ENCODE measurements at places on chromosomes 2 and 18. TPM values are rescaled to one million over a fixed set of nuclear protein-coding genes. Genes with fewer than 3 reads are reported as not detected.

Gene DSG3
- 223 TPM for total RNA-seq

Gene CFAP221
- total RNA-seq = 0.48 TPM

Gene FRZB
- 10.7 TPM for total RNA-seq

- DNase-seq = no peak
These were observed 10.1 kb downstream of the RMP24 start for GRCh38 chr18:35982409-35983114.

DNA sequence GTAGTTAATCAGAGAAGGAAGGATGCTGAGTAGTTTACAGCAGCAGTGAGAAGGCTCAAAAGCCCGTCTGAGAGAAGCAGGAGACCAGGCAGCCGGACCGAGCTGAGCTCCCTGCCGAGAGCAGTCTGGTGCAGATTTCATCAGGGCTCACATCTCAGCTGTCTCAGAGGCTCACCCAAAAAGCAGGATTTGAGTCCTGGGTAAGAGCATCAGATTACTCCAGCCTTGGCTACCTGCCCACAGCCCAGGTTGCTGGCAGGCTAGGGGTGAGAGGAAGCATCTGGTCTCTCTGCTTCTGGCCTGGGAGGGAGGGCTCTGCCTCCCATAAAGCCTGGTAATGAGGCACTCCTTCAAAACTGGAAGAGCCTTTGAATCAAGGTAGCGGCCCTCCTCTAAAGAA is 140.5 kb downstream of the ST6GAL2 start:
- DNase-seq = no peak

GRCh38 chr18:2337552-2338141 is 233.7 kb downstream of the METTL4 start:
- no peak for DNase-seq

DNA sequence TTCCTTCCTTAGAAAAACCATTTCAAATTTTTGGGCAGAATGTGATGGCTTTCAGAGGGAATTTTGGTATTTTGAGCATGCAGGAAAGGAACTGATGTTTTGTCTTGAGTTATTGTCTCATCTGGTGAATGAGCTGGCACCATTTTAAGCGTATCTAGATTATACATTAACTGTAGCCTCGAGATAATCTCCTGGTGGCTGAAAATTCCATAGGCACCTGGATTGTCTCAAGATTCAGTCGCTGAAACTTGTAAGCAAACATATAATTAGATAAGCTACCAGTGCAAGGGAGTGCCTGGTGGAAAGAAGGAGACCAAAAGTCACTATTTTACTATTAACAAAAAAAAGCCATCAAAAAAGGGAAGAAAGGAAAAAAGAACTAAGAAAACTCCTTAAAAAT is 687.8 kb upstream of the DDX18 start:
- DNase-seq = no peak

- peak; percentile 64 for DNase-seq
These were observed 138.6 kb upstream of the FHL2 start for GRCh38 chr2:105537466-105537865.

- no peak for DNase-seq
These were observed 1064.8 kb downstream of the SUCLG1 start for GRCh38 chr2:83394134-83394904.

DNA sequence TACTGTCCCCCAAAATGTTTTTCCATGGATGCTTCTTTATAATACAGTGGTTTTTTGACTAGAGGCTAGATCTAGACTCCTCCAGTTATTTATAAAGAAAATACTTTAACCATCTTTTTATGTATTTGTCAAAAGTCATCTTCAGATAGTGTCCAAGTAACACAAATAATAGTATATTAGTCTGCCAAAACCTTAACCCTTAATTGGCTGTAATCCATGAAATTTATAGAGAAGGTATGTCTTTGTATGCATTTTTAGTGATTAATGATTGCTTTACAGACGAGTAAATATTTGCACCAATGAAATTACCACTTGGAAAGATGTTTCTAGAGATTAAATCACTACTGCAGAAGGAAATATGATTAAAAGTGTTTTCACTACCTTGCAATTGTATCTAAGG is 451.8 kb upstream of the NRXN1 start:
- DNase-seq = no peak

DNA sequence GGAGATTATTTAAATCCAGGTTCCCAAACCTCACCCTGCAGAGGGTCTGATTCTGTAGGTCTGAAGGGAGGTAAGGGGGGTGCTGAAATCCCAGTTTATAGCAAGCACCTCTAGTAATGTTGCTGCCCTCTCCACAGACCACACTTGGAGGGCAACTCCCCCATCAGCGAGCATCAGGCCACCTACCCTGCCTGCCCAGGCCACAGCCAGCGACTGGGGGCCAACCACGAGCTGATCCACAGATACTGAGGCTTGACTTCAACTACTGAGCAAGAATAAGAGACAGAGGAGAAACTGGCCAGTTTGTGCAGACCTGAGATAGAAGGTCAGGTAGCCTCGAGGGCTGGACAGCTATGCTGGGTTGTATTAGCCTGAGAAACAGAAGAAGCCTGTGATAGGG is 36.3 kb upstream of the LBH start:
- no peak for DNase-seq

Data from suprapubic skin (tissue), 4 donors.